Mucosa of descending colon (tissue), 3 donors: ENCODE measurements at places on chromosomes 6 and 20. TPM values are rescaled to one million over a fixed set of nuclear protein-coding genes. Genes with fewer than 3 reads are reported as not detected.

Gene OLIG3
- total RNA-seq = not detected

Gene PRR18
- not detected for total RNA-seq

Gene TRIM10
- 3.9 TPM for total RNA-seq

Gene ID1
- total RNA-seq = 201 TPM

DNA sequence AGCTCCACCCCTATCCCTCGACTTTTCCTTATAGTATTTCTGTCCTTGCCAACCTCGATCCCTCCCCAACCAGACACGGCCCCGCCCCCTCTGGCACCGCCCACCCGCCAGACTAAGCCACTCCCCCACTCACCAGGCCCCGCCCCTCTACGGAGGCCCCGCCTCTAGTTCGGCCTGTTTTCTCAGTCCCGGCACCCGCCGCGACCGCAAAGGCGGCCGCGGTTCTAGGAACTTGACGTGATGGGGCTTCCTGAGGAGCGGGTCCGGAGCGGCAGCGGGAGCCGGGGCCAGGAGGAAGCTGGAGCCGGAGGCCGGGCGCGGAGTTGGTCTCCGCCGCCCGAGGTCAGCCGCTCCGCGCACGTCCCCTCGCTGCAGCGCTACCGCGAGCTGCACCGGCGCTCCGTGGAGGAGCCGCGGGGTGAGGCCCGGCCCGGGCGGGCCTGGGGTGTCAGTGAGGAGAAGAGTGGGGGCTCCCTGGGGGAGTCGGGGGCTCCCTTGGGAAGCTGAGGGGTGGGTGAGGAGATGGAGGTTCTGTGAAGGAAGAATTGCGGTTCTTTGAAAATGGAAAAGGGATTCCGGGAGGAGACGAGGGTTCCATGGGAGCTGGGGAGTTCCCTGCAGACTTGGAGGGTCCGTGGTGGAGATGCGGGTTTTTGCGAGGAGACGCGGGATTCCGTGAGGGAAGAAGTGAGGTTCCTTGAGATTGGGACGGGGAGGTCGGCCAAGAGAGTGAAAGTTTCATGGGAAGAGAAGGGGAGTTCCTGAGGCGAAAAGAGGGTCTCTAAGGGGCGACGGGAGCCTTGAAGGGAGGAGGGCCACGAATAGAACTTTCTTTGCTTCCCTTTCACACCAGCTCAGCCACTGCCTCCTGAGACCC is at the start of gene ACSS2:
Gene ACSS2 (plus strand): TSS at position 207 of the 877 bp plus-strand sequence. CDS start 34 bp downstream, at position 241.
- peak; percentile 99 for DNase-seq

DNA sequence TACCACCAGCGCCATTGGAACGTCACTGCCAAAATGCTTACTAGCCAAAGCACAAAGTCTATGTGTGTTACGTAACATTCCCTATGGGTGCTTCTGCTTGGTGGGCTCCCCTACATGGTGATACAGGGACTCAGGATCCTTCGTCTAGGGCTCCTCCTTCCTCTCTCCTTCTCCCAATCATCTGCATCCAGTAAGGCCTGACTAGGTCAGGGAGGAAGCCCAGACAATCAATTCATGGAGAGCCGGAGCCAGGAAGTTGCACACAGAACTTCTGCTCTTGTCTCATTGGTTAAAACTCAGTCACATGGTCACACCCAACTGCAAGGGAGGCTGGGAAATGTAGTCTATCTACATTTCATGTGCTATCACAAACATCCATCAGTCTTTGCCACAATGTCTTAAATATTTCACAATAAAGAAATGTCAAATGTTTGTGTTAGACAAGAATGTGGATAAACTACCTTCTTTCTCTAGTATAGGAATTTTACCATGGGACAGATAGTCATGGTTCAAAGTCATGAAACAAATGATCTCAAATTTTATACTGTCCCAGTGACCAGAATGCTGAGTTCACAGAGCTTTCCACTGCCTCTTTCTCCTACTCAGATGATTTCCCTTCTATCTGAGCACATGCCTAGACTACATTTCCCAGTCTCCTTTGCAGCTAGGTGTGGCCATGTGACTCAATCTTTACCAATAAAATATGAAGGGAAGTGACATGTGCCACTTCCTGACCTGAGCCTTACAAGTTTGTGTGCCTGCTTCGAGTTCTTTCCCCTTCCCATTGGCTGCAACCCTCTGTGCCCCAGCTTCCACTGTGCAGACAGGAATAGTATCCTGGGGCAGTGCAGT is 9.3 kb upstream of the KCNK15 start:
- DNase-seq = no peak

- peak; percentile 37 for DNase-seq
These were observed 912 bp downstream of the EYA4 start for GRCh38 chr6:133241901-133242636.

DNA sequence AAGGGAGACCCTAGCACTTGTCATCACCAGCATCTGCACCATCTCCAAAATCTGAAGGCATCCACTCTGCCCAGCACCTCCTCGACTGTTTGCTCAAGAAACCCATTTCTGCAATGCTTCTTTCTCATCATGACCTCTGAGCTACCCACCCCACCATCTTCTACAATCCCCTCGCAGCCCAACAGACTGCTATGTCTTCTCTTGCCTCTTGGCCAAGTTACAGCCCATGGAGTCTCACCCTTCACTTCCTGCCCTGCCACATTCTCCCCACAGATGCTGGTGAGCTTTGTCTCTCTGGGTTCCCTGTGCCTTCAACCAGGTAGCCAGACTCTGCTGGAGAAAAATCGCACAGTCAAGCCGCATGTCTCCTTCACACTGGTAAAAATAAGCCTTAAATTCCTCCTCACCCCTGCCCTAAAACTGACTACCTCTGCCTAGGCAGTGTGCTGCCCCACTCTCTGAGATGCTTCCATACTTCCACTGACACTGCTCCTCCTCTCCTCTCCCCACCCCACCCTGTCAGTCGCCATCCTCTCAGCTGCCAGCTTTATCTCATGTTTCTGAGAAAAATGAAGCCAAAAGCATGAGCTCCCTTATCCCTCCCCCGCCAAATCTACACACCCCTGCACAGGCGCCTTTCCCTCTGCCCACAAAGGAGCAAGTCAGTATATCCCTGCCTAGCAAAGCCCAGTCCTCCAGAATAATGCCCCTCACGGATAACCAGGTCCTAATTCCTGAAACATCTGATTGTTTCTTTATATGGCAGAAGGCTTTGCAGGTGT is 2.3 kb upstream of the TXNDC5 start:
- DNase-seq = no peak

DNA sequence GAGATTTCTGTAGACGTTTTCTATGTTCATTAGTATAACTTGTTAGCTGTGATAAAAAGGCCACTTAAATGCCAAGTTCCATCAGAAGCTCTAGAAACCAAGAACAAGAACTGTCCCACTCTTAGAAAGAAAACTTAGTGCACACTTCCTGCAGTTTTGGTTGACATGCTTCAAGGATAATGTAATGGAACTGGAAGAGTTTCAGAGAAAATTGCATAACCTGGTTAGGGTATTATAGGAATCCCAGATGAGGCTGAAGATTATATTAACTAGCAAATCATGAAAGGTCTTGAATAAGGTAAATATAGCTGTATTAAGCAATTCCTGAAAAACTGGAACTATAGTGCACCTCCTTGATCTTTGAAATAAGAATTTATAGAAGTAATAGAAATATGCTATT is 1.8 kb upstream of the PHACTR2 start:
- no peak for DNase-seq

DNA sequence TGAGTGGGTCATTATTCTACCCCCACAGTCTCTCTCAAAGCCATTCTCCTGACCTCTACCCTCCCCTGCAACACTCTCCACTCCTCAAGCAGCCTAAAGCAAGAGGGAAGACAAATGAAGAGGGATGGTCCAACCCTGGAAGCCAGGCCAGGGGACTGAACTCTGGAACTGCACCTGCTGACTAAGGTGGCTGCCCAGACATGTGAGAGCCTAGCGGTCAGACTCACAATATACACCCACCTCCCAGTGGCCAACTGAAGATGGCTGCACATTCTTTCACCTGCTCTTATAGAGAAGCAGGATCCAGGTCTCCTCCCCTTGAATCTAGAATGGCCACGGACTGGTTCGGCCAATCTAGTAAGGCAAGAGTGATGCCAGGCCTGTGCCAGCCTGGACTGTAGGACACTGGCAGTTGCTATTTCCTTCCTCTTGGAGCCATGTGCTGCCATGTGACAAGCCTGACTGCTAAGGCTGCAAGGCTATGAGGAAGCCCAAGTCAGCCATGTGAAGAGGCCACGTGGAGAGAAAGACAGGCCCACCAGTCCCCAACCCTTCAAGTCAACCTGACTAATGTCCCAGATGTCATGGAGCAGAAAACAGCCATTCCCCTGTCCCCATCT is 31.8 kb downstream of the ACSS1 start:
- no peak for DNase-seq

GRCh38 chr6:38957426-38957825 is 91.2 kb upstream of the GLP1R start:
- no peak for DNase-seq

DNA sequence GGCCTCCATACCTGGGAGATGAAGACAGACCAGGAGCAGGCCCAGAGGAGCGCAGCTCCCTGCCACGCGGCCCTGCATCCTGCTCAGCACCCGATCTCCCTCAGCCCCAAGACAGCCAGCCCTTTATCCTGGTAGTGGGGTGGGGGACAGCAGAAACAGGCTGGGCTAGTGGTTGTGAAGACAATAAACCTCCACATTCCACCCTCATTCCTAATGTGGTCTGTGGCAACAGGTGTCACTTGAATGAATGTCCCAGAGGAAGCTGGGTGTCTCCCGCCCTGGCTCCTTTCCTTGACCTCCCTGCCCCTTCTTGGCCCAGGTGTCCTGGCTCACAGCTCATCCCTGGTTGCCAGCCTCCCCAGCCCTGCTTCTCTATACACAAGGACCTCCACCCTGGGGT is at the start of gene C6orf15:
Gene C6orf15 (minus strand): TSS at position 98 of the 400 bp plus-strand sequence. CDS start 20 bp downstream, at position 78.
- DNase-seq = no peak
